ENCODE measurements at places on chromosomes 12 and 14.

DNA sequence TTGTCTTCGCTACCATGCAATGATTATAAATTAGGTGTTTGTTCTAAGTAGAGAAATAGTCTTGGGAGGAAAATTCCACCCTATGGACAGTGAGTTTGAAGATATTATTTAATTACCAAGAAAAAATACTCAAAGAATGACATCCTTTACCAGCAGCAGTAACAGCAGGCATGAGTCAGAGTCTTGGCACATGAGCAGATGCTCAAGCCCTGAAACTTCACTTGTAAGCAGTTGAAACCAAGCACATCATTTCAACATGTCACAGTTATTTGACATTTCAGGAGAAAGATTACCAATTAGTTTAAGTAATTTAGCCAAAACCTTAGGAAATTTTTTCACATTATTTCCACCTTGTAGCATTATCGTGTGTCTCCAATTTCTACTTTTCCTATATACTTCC is 99.2 kb downstream of the C12orf50 start:
- DNase-seq: no peak

DNA sequence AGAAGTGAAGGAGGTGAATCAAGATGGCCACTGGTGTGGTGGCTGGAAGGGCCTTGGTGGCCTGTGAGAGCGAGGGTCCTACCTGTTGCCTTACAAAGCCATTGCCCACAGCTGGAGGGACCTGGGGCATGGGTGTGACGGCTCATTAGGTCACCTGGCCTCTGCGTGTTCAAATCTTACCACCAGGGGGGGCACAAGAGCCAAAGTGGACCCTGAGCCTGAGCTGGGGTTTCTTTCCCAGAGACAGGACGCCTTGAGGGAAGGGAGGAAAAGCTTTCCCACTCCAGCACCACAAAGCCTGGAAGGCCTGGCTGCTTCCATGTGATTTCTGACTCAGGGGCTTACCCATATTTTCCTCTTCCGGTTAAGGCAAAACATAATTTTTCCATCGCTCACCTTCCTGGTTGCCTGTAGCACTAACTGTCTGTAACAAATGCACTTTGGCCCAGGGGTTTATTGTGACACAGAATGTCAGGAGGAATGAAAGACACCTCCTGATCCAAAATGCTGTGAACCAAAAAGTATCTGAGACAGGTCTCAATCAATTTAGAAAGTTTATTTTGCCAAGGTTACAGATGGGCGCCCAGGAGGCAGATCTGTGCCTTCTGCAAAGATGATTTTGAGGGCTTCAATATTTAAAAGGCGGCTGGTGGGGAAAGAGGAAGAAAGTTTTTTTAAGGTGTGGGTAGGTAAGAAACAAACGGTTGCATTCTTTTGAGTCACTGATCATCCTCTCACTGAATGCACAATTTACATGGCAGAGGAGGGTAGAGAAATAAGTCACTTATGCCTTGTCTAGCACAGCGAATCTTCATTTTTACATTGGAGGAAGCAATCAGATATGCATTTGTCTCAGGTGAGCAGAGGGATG is 4.3 kb upstream of the CD9 start:
- peak; percentile 66 for DNase-seq

- no peak for DNase-seq
Observed at GRCh38 chr12:51914034-51914923, 7.0 kb downstream of the ACVRL1 start.

DNA sequence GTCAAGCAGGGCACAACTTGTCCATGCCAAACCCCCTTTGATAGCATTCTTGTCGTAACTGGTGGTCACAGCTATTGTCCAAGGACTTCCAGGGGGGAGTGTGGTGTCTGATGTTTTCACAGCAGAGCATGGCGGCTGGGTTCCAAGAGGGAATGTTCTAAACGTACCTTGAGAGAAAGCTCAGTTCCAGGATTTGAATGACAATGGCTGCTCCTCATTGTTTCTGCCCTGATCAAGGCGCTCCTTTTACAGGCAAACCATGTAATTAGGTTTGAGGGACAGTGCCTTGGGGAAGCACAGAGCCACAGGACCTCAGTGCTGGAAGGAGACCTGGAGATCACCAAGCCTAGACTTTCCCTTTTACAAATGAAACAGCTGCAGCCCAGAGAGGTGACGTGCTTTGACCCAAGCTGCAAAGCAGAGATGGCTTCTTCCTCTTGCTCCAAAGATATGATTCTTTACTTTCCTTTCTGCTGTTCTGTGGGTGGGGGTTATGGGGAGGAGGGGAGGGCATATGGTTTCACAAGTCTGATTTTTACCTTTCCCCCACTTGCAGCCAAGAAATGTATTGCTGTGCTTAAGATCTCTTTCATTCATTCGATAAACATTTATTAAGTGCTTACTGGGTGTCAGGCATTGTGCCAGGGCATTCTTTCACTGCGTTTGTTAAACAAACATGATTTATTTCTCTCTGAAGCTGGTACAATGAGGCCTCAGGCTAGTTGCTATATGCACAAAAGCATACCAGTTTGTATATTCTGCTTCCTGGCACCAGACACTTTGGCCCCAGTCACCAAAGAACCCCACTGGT is 172.8 kb downstream of the KTN1 start:
- no peak for DNase-seq

GRCh38 chr12:123105211-123105826 is 45.6 kb downstream of the PITPNM2 start:
- no peak for DNase-seq

GRCh38 chr14:71362920-71363584 is 455.8 kb downstream of the PCNX1 start:
- no peak for DNase-seq

DNA sequence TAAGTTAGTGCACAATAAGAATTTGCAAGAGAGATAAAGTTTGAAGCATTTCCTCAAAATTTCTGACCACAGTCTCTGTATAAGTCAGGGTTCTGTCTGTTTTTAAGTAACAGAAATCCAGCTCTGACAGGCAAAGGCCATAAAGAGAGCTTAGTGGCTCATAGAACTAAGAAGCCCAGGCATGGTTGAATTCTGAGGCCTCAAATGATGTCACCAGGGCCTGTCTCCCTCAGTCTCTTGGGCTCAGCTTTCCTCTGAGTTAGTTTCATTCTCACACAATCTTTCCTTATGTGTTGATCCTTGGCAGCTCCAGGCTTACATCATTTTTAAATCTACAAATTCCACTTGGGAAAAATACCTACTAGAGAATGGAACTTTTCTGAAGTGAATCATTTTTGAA is 173.4 kb upstream of the ATP2B1 start:
- no peak for DNase-seq

GRCh38 chr12:107511292-107511691 is 174.3 kb upstream of the PWP1 start:
- DNase-seq: no peak

DNA sequence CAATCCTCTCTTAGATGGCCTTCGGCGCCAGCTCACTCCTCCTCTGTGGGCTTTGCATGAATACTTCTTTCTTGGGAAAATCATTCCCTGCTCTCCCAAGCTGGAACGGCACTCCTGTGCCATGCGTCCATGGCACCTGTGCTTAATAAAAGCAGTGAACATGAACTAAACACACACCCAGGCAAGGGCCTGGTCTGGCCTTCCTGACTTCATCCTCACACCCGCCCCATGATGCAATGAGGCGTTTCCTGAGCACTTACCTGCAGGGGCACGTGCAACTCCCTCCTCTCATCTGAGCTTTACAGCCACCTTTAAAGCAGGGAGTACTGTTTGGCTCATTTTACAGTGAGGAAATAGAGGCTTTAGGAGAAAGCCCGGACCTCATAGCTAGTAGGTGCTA is 219.8 kb downstream of the SLC41A2 start:
- DNase-seq: no peak

DNA sequence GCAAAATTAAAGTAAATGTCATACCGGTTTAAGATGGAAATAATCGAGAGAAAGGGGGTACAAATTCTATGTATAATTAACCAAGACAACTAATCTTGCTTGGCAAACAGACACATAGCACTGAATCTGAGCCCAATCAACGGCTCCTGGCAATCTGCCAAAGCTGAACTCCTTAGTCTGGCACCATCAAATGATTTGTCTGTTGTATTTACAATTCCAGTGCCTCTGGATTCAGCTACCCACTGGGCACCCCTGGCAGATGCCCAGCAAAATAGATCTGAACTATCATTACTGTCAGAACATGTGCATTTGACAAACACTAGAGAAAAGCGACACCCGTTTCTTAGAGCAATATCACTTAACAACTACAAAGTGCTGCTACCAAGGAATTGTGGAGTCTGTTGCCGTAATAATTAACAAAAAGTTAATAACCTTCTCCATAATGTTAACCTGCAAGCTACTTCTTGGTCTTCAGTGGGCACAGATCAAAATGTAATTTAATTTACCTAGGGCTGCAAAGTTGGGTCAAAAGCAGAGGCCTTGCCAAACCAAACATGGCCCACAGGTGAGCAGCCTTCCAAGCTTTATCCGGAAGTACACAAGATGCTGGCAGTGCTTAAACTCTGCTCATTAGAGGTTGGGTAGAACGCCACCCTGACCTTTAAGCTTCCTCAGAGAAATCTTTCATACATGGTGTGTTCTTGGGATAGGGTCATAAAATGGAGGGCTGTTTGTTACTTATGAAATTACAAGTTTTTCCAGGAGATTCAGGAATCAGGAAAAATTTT is 7.6 kb downstream of the EGLN3 start:
- peak; percentile 8 for DNase-seq

DNA sequence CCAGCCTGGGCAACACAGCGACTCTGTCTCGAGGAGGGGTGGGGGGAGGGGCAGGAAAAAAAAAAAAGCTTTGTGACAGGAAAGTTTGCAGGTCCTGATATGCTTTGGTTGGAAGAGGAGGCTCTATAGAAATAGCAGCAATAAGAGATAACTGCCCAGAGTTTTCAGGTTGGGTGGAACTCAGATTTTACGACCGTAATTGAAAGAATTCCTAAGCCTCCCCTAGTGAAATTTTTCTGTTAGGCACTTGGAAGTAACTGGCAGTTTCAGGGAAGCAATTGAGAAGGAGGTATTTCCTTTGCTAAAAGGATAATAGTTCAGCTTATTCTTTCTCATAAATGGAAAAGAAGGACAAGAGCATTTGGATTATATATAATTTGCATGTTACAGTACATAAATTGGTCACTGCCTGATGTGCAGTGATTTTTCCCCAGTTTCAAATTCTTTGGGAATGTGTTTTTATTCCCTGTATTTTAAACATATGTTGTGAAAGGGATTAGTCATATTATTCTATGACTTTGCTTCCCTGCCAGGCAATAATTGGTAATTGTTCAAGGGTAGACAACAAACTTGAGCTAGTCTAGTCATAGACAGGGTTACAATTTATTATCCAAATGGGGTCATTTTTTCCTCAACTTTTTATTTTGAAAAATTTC is 452.8 kb downstream of the AEBP2 start:
- no peak for DNase-seq

DNA sequence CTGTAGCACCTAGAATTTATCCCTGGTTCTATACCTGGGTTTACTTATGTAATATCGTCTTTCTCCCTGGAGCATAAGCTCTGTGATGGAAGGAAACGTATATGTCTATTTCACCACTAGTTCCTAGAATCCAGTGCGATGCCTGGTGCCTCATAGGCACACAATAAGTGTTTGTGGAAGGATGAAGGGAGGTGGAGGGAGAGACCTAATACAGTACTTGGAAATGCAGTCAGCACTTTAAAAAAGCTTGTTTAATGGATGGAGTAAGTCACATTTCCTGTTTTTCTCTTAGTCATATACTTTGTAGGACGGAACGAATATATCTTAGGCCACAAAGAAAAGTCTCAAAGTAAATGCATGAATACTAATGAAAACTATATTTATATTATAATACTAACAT is 186.5 kb upstream of the HMGA2 start:
- DNase-seq: no peak

- no peak for DNase-seq
Observed at GRCh38 chr14:93784878-93785277, 3.4 kb downstream of the PRIMA1 start.

DNA sequence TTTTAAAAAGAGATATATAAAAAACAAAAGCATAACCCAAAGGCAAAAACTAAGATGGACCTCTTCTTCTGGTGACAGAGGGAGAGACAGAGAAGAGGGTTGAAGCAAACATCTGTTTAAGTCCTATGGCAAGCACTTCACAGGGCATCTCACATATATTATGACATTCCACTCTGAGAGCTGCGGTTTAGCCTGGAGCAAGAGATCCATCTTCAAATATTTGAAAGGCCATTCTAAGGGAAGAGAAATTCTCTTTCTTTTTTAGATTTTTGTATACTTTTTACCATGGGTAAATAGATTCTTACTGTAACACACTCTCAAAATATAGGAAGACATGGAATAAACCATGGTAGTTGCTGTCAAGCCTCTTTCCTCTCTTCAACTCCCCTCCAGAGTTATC is 204.1 kb downstream of the GXYLT1 start:
- DNase-seq: no peak

DNA sequence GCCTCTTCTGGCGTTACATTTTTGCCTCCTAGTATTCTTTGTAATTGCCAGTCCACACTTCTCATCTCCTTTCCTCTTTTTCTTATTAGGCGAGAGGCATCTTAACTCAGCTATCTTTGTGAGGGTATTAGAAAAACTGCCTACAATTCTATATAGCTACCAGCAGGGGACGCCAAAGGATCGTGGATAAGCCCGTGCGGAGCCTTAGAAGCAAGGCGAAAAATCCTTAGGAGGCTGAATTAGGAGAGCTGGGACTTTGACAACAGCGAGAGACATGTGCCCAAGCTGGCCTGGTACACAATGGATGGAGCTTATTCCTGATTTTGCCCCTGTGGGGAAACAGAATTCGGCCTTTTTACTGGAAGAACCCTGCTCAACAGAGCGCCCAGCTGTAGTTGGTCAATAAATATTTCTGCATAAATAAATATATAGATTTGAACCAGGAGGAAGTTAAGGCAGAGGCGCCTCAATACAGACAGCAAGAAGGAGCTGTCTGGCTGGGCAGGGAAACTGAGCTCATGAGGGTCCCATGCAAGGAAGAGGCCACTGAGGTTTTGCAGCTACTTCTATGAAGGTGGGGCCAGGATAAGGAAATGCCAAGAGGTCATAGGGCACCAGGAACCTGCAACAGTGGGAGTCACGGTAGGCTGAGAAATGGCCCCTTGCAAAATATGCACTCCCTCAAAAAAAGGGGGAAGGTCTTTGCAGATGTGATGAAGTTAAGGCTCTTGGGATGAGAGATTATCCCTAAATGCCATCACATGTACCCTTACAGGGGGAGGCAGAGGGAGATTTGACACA is 14.6 kb upstream of the RBM19 start:
- peak; percentile 12 for DNase-seq

GRCh38 chr12:7645395-7646177 is 20.1 kb downstream of the APOBEC1 start:
- peak; percentile 34 for DNase-seq

GRCh38 chr12:123393747-123394146 is 9.8 kb downstream of the KMT5A start:
- DNase-seq: no peak

- DNase-seq: no peak
Observed at GRCh38 chr14:34328178-34328577, 133.9 kb downstream of the SPTSSA start.

GRCh38 chr12:101097829-101098580 is 112.0 kb downstream of the SLC5A8 start:
- peak; percentile 9 for DNase-seq

- no peak for DNase-seq
Observed at GRCh38 chr14:105317546-105317945, 3.0 kb downstream of the PACS2 start.

GRCh38 chr12:1837541-1838204 is 17.3 kb downstream of the LRTM2 start:
- no peak for DNase-seq

- no peak for DNase-seq
Observed at GRCh38 chr14:74313601-74314000, 10.9 kb upstream of the ABCD4 start.
